Retinal pigment epithelial cell (primary cell): ENCODE measurements at places on chromosomes 16 and 17.
A peak's percentile ranks its signal among the peaks of the same experiment; 100 is the strongest.

- no peak for DNase-seq
These were observed 35.1 kb upstream of the CHMP6 start for GRCh38 chr17:80956321-80957190.

DNA sequence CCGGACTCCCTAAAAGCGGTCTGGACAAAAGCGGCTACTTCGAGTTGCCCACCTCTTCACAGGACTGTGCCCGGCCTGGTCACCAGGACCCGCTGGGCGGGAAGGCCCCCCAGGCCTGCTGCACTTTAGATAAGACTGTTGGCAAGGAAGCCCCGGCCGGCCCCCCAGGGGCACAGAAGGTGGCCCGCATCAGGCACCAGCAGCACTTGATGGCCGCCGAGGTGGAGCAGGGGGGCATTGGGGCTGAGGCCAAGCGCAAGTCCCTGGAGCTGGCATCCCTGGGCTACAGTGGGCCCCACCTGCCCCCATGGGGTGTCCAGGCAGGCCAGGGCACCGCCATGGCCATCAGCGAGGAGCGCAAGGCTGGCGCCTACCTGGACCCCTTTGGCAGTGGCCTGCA, 47.5 kb downstream of the BAHCC1 start:
- DNase-seq, result no peak

DNA sequence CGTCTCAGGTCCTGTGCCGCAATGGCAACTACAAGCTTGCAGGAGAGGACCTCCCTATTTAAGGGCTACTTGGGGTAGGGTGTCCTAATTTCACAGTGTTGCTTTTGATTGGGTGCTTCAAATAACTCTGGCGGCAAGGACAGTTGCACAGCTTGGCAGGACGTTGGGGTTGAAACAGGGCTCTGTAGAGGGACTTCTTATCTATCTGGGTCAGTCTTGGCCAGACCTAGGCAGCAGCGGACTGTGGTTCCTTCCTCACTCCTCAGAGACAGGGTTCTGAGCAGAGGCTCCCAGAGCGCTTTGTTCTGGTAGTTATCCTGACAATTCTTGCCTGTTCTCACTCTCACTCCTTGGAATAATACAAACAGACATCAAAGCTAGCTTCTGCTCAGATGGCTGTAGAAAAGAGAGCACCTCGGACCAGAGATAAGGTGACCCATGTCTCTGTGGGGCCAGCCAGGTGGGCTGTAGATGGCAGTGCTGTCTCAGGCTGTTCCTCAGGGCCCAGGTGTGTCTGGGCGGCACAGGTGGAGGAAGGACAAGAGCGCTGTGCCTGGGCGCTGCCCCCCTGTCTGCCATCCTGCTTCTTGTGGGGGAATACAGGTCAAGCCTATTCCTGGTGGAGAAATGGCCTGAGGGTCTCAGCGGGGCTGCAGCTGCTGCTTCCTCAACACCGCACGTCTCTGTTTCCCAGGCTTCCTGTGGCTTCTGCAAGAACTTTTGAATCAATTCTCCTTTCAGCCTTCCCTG, 61.0 kb downstream of the PLD6 start:
- DNase-seq, result no peak

DNA sequence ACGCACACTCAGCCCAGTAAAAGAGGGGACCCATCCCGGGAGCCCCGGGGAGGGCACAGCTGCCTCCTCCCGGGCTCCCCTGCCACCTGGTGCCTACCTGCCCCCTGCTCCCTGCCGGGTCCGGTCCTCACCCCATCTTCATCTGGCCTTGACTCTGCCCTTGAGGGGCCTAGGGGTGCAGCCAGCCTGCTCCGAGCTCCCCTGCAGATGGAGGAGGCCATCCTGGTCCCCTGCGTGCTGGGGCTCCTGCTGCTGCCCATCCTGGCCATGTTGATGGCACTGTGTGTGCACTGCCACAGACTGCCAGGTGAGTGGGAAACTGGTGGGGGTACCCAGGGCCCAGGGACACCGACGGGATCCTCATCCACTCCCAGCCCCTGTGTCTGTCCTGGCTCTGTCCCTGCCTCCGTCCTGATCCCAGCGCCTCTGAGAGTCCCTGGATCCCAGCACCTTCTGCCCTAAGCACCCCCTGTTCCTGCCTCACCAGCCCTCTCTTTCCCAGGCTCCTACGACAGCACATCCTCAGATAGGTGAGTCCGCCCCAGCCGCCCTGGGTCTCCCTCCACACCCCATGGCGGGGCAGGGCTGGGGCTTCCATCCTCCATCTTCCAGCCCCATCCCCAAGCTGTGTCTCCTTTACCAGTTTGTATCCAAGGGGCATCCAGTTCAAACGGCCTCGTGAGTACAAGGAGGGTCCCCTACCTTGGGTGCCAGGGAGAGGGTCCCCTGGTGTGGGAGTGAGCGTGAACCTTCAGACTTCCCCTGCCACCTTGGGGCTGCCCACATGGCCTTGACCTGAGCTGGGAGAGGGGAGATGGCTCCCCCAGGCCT, 574 bp downstream of the LAT start:
- DNase-seq, result no peak

DNA sequence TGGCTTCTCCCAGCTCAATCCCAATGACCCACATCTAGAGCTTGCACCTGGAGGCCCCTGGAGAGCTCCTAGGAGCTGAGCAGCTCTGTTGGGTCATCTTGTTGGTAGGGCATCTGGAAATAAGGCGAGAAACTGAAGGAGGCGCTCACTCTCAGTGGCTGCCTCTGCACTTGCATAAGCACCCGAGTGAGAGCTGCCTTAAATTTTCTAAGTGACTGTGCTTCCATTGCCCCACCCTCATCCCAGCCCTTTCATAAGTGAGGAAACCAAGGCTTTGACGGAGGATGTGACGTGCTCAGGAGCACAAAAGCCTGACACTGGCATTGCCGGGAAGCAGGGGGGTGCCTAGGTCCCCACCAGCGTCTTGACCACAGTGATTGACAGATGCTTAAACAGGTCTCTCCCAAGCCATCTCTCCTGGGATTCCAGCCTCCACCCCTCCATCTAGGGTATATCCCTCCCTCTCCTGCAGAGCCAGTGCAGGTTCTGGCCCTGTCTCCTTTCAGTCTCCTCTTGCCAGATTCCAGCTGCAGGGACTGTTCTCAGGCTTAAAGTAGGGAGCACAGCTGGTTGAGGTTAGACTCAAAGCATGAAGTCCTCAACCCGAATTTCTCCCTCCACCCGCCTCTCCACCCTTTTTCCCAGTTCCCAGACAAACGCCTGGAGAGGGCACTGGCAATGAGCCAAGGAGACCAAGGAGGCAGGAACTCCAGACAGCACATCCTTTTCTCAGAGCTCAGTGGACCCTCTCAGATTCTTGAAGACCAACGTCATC, 113.7 kb downstream of the IRX5 start:
- DNase-seq, result no peak

DNA sequence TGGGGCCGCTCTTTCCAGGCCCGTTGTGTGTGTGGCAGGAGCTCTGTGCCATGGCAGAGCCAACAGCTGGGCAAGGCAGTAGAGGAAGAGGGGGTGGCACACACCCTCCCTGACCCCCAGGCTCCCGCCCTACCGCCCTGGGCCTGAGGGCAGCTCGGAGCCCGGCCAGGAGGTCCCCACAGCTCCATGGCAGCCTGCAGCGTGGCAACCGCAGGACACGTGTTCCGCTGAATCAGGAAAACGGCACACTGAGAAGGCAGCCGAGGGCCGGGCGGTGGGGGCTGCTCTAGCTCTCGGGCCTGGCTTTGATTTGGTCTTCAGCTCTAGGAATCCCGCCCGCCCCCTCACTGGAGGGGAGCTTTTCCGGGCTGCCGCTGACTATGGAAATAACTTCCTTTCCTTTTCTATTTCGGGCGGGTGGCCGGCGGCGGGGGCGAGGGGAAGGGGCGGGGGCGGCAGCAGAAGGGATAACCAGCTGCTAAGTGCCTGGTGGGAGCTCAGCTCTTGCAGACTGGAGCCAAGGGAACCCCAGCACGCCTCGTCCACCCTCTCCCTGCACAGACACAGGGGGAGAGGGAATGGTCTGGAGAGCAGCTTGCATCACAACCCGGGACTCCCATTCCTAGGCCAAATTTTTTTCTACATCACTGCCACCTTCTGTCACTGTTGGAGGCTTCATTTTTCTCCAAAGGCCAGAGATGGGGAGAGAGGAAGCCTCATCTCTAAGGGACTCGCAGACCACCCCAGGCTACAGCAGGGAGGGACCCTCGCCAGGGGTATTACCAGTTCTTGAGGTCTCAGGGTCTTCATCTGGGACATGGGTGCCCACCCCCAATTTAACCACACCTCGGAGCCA, 24.8 kb upstream of the MRPS23 start:
- DNase-seq, result peak; percentile 88

- DNase-seq, result no peak
These were observed 56.0 kb downstream of the ABAT start for GRCh38 chr16:8730335-8730915.

- DNase-seq, result no peak
These were observed 257.6 kb upstream of the SDK2 start for GRCh38 chr17:73901661-73902415.

- DNase-seq, result no peak
These were observed 8.1 kb downstream of the OR2C1 start for GRCh38 chr16:3363793-3364192.

DNA sequence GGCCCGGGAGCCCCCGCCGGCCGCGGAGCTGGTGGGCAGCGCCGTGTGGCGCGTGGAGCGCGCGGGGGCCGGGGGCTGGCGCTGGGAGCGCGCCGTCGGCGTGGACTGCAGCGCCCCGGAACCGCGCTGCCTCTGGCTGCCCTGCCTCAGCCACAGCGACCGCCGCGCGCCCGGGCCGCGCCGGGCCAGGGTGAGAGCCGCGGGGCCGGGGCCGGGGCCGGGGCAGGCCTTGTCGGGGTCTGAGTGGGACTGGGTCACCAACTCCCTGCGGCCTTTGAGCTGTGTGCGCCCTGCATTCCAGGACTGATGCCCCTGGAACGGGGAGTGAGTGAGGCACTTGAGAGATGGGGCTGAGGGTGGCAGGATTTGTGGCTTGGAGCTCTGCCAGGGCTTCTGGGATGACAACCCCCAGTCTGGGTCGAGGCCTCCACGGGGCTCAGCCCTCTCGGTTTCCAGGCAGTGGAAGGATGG, 25.7 kb downstream of the ARHGAP23 start:
- DNase-seq, result no peak
